ACHN (cell line): ENCODE measurements at places on chromosomes 12 and 14.
A peak's percentile ranks its signal among the peaks of the same experiment; 100 is the strongest.

DNA sequence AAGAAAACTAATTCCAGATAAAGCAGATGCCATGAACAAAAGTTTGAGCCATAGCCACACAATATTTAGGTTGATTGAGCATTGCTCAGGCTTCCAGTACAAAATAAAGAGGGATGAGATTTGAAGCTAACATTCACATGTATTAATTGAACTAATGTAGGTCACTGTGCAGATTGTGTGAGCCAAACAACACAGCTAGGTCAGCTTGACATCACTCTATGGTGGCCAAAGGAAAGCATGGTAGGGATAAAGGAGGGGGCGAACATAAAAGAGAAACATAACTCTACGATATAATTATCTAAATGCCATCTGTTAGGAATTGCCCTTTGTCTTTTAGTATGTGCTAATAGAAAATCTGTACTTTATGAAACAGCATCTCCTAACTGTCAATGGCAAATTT, 477.7 kb upstream of the SYT1 start:
- DNase-seq: no peak

DNA sequence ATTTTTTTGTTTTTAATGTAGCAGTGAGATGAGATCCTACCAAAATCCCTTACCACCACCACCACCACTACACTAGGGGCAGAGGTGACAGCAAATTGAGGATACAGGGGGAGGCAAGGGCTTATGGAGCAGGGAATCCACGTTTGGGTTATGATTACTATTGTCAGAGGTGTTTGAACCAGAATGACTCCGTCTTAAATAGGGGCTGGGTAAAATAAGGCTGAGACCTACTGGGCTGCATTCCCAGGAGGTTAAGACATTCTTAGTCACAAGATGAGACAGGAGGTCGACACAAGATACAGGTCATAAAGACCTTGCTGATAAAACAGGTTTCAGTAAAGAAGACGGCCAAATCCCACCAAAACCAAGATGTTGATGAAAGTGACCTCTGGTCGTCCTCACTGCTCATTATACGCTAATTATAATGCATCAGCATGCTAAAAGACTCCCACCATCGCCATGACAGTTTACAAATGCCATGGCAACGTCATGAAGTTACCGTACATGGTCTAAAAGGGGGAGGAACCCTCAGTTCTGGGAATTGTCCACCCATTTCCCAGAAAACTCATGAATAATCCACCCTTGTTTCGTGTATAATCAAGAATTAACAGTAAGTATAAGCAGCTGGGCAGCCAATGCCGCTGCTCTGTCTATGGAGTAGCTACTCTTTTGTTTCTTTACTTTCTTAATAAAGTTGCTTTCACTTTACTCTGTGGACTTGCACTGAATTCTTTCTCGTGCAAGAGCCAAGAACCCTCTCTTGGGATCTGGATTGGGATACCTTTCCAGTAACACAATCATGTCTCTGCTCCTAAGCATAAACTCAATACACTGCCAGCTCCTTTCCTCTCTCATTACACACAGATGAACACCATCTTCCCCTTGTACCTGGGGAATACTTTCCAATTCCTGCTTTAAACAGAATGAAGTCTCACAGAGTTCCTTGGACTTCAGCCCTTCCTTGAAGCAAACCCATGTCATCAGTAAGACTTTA, 16.7 kb upstream of the CRY1 start:
- DNase-seq: no peak

DNA sequence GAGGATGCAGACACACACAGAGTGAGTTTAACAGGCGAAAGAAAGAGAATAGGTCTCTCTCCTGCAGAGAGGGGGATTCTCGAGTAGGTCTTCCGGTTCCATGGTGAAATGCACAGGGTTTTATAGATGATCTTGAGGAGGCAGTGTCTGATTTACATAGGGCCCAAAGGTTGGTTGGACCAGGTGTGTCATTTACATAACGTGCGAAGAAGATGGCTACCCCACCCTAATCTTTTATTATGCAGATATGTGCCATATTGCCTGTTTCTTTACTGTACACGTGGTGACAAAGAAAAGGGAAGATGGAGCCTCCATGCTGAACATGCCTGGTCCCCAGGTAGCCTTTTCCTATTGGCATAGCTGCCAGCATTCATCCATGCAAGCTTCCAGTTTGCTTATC, 219.8 kb downstream of the CRADD start:
- DNase-seq: no peak

DNA sequence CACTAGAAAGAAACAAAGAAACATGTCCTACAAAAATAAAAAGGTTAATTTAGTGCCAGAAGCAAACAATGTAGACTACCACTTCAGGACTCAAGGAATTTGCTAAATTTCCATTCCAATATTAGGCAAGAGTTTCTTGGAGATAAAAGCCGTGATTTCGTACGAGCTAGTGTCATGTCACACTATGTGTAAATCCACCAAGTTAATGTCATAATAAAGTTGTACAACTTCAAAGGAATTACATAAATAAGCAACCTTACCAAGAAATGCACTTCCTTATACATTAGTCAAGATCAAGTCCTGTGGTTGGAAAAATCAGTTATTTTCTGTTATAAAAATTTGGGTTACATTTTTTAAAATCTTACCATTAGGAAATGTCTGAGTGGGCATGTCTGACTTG, 1222.8 kb downstream of the GALC start:
- DNase-seq: no peak

DNA sequence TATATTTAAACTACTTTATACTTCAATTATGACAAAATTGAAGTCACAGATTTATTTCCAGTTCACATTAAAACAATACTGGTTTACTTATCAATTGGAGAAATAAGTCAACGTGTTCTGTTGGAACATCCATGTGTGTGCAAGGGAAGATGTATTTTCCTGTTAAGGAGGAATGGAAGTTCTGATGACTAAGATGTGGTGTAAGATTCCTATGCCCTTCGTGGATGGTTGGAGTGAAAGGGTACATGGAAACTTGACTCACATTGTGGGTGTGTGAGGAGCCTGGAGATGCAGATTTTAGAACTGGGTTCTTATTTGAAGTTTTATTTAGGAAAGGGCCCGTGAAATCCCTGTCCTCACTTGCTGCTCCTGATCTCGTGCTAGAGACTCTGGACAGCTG, 95.3 kb downstream of the CATSPERB start:
- DNase-seq: no peak

GRCh38 chr12:27906658-27907473, 65.7 kb downstream of the PTHLH start:
- no peak for DNase-seq

- no peak for DNase-seq
Observed at GRCh38 chr12:26704684-26705460, 128.1 kb downstream of the ITPR2 start.

- DNase-seq: no peak
Observed at GRCh38 chr12:117869551-117869950, 99.2 kb downstream of the KSR2 start.

GRCh38 chr12:91099341-91099740, 12.0 kb downstream of the LUM start:
- no peak for DNase-seq

DNA sequence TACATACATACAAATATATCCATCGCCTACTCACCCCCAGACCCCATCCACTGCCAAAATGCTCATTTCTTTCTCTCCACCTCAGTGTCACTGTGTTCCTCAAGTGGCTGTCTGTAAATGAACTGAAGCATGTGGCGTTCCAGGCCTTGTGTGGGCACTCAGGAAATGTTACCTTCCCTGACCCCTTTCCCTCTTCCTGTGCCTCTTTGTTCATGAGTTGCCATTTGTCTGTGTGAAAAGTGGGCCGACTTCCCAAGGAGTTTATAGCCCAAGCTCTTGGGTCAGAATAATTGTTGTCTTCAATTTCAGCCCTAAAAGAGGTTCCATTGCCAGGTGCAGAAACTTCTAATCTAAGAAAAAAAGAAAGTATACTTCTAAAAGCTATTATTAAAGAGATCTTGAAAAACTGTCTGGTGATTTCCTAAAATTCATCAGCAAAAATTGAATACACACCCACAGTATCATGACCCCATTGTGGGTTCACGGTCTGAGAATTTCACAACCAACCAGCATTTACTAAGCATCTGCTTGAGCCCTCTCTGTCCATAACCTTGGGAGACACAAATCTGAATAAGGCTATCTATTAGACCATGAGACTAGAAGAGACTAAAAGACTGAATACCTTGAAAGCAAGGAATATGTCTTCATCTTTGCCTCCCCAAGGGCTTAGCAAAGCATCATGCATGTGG, 201.4 kb upstream of the EEA1 start:
- DNase-seq: no peak

DNA sequence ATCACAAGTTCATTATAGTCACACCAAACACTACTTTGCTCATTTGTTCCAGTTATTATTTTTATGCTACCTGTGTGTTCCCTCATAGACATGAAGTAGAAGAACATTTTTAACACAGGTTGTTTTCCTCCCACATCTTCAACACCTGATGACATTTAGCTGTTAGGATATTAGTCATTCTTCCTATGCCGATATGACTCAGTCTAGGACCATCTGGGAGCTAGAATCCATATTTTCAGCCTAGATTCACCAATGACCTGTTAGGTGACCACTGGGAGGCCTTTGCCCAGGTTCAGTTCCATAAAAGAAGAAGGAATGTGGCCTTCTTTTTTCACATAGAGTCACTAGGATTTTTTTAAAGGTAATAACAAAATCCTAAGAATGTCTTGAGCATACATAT, 222.8 kb downstream of the C12orf42 start:
- DNase-seq: no peak

- no peak for DNase-seq
Observed at GRCh38 chr14:55686713-55687112, 106.7 kb downstream of the KTN1 start.

DNA sequence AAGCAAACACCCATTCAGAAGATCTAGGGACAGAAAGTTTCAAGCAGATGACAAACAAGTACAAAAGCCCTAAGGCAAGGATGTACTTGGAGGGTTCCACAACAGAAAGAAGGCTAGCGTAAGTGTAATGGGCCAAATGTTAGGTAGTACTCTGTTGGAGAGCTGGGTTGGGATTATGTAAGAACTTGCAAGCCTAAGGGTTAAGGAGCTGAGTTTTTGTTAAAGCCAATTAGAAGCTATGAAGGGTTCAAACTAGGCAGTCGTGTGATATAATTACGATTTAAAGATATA, 41.4 kb downstream of the HECTD1 start:
- no peak for DNase-seq

DNA sequence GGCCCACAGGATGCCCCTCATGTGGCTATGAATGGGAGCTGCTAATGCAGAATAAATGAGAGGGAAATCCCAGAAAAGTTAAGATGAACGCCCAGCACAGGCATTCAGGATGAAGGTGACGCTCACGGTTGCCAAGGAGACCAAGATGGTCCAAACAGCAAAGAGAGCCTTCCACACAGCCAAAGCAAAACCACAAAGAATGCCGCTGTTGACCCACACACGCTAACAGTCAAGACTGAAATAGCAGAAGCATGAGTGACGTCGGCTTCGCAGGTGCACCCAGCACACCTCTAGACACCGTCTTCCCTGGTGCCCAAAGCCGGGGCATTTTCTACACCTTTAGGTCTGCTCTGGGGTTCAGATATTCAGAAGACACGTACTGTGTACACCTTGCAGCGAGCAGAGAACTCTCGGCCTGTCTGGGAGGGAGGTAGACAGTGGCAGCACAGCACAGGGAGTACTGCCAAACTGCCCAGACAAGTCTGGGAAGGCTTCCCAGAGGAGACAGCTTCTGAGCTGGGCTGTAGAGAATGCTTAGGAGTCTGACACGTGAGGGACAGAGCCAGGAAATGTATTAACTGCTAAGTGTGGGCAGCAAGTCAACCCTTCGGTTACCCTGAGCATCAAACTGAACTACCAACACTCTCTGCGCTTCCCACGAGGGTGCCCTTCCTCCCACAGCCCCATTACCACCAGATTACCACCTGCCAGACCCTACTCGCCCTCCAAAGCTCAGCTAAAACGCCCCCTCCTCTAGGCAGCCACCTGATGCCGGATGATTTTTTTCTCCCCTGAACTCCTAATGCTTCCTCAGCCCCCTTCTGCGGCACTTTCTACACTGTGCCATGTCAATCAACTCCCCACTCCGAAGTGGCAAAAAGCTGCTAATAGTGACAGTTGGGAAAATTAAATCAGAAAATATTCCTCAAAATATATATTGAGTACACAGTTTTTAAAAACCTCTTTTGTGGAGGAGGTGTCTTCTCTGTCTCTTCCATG, 50.1 kb downstream of the CCDC88C start:
- DNase-seq: peak; percentile 95

DNA sequence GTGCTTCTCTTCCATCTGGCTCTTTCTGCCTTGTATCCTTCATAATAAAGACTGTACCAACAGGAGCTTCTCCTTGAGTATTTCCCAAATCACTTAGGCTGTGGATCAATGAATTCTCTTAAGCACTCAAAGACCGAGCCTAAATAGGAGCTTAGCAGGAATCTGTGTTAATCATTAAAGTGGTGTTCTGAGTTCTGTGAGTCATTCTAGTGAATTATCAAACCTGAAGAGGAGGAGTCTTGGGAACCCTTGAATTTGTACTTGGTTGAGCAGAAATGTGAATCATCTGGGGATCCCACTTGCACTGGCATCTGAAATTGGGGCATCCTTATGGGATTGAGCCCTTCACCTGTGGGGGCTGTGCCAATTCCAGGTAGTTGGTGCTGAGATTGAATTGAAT, 946.2 kb downstream of the BCL11B start:
- peak; percentile 92 for DNase-seq

- peak; percentile 8 for DNase-seq
Observed at GRCh38 chr14:94717808-94718207, 52.1 kb downstream of the GSC start.

- no peak for DNase-seq
Observed at GRCh38 chr14:31024010-31024480, 1.4 kb upstream of the AP4S1 start.

- no peak for DNase-seq
Observed at GRCh38 chr14:106841701-106842100, 1315.3 kb downstream of the TMEM121 start.

GRCh38 chr12:23140710-23141109, 515.7 kb downstream of the ETNK1 start:
- DNase-seq: no peak

GRCh38 chr12:78099806-78100205, 269.1 kb downstream of the NAV3 start:
- no peak for DNase-seq

DNA sequence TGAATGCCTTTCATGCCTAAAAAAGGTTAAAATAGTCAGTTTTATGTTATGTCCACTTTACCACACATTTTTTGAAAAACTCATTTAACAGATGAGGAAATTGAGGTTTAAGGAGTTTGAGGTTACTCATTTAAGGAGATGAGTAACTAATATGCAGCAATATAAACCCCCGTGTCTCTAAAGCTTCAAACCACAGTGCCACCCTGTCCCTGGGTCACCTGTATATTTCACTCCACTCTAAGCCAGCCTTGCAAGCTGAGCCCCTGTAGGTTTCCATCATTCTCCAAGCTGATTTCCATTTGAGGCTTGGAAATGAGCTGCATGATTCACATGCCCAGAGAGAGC, 64.4 kb downstream of the NUAK1 start:
- DNase-seq: no peak

GRCh38 chr14:90700933-90701776, 115.1 kb downstream of the TTC7B start:
- DNase-seq: no peak

- no peak for DNase-seq
Observed at GRCh38 chr12:100265732-100266584, 921 bp downstream of the DEPDC4 start.

GRCh38 chr12:103600967-103601728, 14.1 kb downstream of the STAB2 start:
- DNase-seq: no peak
